Fibroblast of mammary gland (primary cell): ENCODE measurements at places on chromosomes 7 and 10.

GRCh38 chr10:114379631-114380041, 24.7 kb downstream of the AFAP1L2 start:
- DNase-seq: peak; percentile 33

DNA sequence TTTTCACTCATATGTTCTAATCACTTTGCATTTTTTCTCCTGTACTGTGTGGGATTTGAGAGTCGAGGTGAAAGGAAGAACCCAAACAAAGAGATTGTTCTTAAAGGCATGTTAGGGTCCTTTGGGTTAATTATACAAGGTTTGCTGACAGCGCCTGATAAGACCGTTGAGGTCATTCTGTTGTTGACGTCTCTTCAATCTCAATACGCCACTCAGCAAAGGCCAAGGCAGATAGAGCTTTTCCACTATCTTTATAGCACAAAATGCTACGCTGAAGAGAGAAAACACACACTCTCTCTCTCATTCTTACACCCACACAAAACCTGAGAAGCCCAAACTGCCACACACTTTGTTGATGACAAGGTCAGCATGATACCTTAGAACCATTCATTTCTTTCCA, 228.7 kb downstream of the CNTNAP2 start:
- DNase-seq: no peak

DNA sequence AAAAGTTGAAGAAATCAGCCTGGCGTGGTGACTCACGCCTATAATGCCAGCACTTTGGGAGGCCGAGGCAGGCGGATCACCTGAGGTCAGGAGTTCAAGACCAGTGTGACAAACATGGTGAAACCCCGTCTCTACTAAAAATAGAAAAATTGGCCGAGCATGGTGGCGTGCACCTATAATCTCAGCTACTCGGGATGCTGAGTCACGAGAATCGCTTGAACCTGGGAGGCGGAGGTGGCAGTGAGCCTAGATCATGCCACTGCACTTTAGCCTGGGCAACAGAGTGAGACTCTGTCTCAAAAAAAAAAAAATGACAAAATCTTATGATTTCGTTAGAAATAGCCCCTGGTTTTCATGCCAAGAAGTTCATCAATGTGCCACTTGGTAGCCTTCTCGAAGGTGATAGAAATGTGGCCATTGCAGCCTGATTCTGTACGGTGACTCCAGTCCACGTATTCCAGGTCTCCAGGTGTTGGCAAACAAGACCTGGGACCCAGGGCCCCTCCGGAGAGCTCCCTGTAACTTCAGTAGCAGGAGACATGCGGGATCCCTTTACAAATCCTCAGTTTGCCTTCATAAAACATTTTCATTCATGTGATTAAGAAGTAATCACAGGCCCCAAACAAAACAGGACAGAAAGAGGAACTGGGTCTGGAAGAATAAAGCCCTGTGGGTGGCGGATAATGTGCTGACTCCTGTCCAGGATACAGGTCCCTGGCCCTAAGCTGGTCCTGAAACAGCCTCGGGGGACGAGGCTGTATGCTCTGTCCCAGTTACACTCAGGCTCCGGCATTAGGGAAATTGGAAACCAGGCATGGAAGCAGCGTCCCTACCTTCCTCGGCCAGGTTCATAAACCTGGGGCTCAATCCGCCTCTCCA, 207.3 kb upstream of the SH2B2 start:
- no peak for DNase-seq

DNA sequence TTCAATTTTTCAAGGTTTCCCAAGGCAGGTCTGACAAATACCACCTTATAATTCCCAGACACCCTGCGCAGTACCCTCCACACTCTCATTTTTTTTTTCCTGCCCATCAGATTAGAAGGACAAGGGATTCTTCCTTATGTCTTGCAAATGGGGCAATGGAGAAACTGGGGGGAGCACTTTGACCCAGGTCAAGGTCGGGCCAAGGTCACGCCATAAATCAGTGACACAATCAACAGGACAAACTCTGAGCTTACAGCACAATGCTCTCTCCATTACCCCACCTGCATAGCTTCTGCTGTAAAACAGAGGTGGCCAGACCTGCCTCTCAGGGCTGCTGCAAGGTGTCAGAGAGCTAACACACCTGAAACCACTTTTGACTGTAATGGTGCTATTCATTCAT, 254.4 kb upstream of the ZMIZ1 start:
- no peak for DNase-seq

DNA sequence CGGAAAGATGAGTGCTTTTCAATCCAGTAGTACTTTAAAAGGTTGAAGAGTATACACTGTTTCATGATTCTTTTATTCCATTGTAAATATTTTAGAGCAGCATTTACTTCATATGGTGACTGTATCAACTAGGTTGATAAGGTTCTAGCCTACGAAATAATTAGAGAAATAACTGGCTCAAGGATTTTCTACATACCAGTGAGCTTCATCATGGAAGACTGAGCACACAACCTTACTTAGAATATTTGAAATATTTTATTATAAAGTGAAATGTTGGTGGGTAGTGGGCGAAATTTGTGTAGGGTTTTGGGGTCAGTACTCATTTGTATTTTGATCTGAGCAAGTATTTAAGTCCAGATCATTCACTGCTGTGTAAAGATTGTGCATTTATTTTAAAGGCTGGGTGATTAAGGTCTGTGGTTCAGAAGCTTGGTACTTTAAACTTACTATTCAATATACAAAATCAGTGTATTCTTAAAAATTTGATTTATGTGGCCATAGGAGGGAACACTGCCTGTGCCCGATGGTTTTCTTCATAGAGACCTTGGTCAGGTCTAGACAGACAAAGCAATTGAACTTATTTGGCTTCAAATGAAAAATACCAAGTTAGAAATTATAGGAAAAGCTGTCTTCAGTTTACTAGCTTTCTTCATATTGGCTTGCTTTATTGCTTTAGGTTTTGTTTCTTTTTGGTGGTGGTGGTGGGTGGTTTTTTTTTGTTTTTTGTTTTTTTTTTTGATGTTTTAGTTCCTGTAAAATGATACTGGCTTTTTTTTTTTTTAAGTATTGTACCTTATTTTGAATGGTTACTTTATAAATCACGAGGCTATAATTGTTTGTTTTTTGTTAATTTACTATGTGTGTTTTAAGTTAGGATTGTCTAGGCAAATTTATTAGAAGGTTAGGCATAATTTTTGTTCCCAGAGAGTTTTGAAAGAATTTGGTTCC, 3.0 kb downstream of the KMT2E start:
- no peak for DNase-seq

DNA sequence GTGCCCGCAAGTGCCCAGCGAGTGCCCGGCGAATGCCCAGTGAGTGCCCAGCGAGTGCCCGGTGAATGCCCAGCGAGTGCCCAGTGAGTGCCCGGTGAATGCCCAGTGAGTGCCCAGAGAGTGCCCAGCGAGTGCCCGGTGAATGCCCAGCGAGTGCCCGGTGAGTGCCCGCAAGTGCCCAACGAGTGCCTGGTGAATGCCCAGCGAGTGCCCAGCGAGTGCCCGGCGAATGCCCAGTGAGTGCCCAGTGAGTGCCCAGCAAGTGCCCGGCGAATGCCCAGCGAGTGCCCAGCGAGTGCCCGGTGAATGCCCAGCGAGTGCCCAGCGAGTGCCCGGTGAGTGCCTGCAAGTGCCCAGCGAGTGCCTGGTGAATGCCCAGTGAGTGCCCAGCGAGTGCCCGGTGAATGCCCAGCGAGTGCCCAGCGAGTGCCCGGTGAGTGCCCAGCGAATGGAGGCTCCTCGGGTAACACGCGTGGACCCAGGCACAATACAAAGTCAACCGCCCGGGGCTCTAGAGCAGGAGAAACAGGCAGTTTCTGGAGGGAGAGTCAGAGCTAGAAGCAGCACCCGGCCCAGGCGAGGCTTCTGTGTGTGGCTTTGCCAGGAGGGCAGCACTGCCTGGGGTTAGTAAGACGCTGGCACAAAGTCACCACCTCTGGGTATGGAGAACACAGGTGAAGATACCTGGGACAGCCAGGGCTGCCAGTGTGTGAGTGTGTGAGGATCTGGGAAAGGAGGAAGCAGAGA, 38.2 kb upstream of the CFAP46 start:
- DNase-seq: no peak

DNA sequence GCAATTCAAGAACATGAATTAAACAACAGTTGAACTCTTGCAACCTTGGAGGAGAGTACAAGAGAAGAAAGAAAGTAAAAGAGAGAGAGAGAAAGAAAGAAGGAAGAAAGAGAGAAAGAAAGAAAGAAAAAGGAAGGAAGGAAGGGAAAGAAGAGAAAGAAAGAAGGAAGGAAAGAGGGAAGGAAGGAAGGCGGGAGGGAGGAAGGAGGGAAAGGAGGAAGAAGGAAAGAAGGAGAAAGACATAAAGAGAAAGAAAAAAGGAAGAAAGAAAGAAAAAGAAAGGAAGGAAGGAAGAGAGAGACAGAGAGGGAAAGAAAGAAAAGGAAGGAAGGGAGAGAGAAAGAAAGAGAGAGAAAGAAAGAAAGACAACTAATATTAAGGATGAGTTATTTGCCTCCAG, 1106.7 kb downstream of the TYW1 start:
- no peak for DNase-seq

DNA sequence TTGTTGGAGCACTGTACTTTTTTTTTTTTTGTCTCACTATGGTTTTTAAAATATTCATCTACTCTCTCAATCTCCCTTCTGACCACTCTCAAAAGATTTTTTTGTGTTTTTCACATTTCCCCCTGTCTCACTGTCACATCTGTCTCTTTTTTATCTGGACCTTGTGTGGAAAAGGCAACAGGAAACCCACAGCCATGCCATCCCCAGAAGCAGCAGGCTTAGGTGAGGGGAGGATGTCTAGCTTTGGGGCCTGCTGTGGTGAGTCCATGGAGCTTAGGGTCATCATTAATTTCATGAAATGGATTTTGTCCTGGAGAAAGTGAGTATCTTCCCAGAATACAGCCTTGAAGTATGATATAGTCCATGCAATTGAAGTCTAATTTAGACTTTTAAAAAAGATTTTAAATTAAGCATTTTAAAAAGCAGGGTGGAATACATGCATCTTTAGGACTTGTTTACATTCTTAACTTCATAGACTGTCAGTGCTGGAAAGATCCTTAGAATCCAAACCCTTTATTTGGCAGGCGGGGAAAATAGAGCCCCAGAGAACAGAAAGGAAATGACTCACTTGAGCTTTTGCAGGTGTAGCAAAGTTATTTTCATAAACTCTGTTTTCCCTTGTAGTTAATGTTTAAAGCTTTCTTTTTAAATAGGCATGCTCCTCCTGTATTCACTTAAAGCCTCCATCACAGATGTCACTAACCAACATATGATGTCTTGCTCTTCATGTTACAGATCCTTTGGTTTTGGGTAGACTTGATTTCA, 25.1 kb downstream of the MINDY4 start:
- DNase-seq: peak; percentile 73

DNA sequence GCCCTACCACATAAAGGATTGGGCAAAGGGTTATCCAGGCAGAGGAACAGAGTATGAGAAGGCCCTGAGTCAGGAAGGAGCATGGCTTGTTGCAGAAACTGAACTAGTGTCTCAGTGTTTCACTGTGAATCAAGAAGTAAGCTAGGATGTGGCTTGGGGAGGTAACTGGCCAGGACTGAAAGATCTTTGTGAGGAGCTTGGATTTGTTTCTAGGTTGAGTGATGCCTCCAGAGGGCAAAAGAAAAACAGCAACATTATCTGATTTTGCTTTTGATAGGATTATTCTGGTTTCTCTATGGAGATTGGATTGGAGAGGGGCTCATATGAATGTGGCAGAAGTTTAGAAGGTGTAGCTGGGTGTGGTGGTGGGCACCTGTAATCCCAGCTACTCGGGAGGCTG, 137.9 kb upstream of the HDAC9 start:
- DNase-seq: peak; percentile 26
